Stimulated activated memory B cell treated with anti-CD40 and anti-IgM and Interleukin-4, amounts not matched to agents 10 μg/mL and 1 μg/mL and 100 μg/mL, for 72 hours (primary cell): ENCODE measurements at places on chromosomes 2 and 18.

DNA sequence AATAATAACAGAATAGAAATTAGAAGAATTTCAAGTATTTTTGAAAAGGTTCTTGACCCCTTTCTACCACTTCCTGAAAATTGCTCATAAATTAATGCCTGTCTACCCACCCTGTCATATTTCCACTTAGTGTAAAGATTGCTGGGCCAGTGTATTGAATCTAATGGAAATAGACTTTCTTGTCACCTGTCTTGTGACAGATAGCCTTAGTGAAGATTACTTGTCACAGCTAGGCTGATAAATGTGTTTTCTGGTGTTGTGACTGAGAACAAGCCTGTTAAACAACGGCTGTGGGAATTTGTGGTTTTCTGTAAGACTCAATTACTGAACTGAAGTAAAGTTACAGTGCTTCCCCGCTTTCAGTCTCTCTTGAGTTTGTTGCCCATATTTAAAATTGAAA is 37.0 kb downstream of the PIK3C3 start:
- ATAC-seq: no peak

GRCh38 chr18:36446059-36446458 is 148.5 kb downstream of the FHOD3 start:
- ATAC-seq: no peak

DNA sequence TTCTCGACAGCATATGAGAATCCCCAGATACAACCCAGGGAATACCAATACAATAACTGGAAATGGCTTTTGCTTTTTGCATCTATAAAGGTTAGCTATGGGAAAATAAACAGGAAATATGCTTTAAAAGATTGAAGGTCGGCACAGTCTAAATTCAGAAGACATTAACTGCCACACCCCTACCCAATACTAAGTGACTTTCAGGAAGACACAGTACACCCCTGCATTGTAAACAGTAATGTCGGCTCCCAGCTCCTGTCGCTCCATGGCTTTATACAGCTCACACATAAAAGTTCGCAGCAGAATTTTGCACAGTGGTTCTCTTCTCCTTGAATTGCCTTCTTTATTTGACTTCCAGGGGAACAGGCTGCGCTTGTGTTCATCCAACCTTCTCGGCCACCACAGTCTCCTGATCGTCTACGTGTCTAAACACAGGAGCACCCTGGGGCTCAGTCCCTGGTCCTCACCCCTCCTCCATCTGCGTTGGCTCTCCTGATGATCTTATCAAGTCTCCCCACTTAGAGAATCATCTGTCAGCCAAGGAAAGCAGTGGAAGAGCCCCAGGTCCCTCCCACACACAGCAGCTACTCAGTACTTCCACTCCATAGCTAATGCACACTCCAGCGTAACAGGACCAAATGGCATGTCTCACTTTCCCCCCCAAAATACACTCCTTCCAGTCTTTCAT is 22.7 kb downstream of the CYB5A start:
- ATAC-seq: no peak

- ATAC-seq: no peak
Observed at GRCh38 chr2:182667315-182667695, 48.8 kb upstream of the DNAJC10 start.

DNA sequence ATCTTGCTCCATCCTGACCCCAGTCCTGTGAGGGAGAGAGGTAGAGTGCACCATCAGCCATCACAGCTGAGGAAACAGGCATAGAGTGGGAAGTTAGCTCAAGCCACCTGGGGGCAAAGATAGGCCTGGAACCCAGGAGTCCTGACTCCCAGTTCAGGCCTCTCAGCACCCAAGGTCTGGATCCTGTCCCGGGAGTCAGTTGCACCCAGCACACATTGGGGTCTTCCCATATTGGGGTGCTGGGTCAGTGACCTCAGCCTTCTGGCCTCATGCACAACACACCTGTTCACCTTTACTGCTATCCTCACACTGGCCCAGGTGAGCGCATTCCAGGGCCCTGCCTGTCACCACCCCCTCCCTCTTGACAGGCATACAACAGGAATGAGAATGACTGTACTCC is 24.7 kb downstream of the ST8SIA5 start:
- no peak for ATAC-seq
